ENCODE measurements at places on chromosomes 5 and 9. TPM values are rescaled to one million over a fixed set of nuclear protein-coding genes. Genes with fewer than 3 reads are reported as not detected.

SAPCD2 gene
- 28.6 TPM for total RNA-seq

IFNA4 gene
- total RNA-seq, result not detected

SELENOP gene
- total RNA-seq, result 0.42 TPM

IRX1 gene
- not detected for total RNA-seq

PTGDS gene
- total RNA-seq, result 0.71 TPM

LCN15 gene
- not detected for total RNA-seq

PAPPA gene
- total RNA-seq, result 34.1 TPM

TXNDC8 gene
- not detected for total RNA-seq

MAMDC2 gene
- total RNA-seq, result 0.25 TPM

CMBL gene
- total RNA-seq, result 21.9 TPM

SPINK6 gene
- 0.26 TPM for total RNA-seq

ARL14EPL gene
- 0.07 TPM for total RNA-seq

FOXD4L3 gene
- not detected for total RNA-seq

UNC5A gene
- total RNA-seq, result 0.23 TPM

SV2C gene
- total RNA-seq, result not detected

C5orf22 gene
- 14.7 TPM for total RNA-seq

DAB2IP gene
- 11.5 TPM for total RNA-seq

KIF12 gene
- total RNA-seq, result 2.0 TPM

PCDHGA3 gene
- not detected for total RNA-seq

ITGA2 gene
- 36.5 TPM for total RNA-seq

CAMK2A gene
- 0.87 TPM for total RNA-seq

EDIL3 gene
- 0.15 TPM for total RNA-seq

NIPSNAP3A gene
- 13.7 TPM for total RNA-seq

NUP214 gene
- 23.9 TPM for total RNA-seq

IGFBPL1 gene
- 3.1 TPM for total RNA-seq

TMEM161B gene
- 8.1 TPM for total RNA-seq

LRRC14B gene
- not detected for total RNA-seq

PCDHGA7 gene
- 0.78 TPM for total RNA-seq

GADD45G gene
- 0.33 TPM for total RNA-seq

TRIM7 gene
- total RNA-seq, result 41.8 TPM

MED22 gene
- 29.7 TPM for total RNA-seq

DIPK1B gene
- total RNA-seq, result 10.1 TPM

CLIC3 gene
- 1.7 TPM for total RNA-seq

GABBR2 gene
- 0.50 TPM for total RNA-seq

NLN gene
- 61.3 TPM for total RNA-seq

PCDHGB4 gene
- 0.66 TPM for total RNA-seq

PCDHGB2 gene
- total RNA-seq, result 0.19 TPM

IPO11 gene
- total RNA-seq, result 15.3 TPM

HACD4 gene
- total RNA-seq, result 0.80 TPM

DDX46 gene
- 88.9 TPM for total RNA-seq

ELAVL2 gene
- total RNA-seq, result not detected

PCDHAC2 gene
- 2.6 TPM for total RNA-seq

COQ4 gene
- 49.6 TPM for total RNA-seq

FOXD4L6 gene
- not detected for total RNA-seq

TEX48 gene
- total RNA-seq, result not detected

SLC30A5 gene
- 39.0 TPM for total RNA-seq

AFAP1L1 gene
- total RNA-seq, result 6.3 TPM

PLEKHG4B gene
- 0.78 TPM for total RNA-seq

AGXT2 gene
- total RNA-seq, result not detected

BTNL8 gene
- not detected for total RNA-seq

ZNF483 gene
- 0.53 TPM for total RNA-seq

BAAT gene
- total RNA-seq, result 0.58 TPM

ABLIM3 gene
- 8.1 TPM for total RNA-seq

TMOD1 gene
- total RNA-seq, result 3.7 TPM

ZNF354C gene
- total RNA-seq, result 0.80 TPM

RANBP17 gene
- 3.1 TPM for total RNA-seq
